Tongue (tissue), 3 donors: ENCODE measurements at places on chromosomes 16 and 17.

DNA sequence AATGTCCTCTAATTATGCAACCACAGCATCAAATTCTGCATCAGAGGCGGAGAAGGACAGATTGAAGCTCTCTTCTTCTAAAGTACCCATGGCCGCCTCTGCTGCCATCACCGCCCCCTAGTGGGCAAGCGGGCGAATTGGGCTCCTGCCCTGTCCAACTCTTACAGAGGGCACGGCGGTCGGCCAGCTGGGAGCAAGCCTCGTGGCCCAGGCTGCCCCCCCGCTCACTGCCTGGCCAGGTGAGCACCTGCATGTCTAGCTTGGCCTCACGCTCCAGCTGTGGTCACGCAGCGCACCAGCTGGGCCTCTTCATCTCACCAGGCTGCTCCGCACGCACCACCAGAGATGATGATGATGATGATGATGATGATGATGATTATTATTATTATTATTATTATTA is 146.1 kb upstream of the TOM1L1 start:
- DNase-seq: no peak

DNA sequence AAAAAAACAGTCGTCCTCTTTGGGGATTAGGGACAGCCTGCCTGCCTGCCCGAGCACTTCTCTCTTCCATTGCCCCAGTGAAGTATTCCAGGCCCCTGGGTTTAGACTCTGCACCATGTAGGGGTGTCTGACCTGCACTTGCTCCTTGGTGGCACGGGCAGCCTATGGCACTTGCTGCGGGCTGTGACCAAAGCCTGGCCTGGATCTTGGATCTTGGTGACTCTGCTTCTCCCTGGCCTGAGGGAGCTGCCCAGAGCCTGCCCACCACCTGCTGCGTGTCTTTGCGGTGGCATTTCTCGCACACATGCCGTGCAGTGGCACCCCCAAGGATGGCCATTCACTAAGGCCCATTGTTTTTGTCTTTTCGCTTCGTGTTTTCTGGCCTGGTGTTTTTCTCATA is 6.1 kb upstream of the STH start:
- DNase-seq: no peak

DNA sequence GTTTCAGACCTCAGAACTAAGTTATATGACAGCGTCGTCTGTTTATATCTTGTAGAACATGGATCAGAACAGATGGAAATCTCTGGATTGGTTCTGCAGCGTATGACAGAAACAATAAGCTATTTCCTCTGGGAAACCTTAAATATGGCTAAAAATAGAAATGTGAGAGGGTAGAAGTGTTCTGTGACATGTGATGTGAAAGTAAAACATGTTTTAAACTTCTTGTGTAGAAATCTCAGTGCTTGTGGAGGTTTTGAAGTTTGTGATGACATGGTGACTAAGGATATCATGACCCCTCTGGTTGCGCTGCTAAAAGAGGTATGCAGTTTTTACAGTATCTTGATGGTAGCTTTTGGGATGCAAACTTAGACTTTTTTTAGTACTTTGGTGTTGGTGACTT is 2.8 kb downstream of the HEATR3 start:
- no peak for DNase-seq

GRCh38 chr17:71313866-71314265 is 807.0 kb upstream of the SOX9 start:
- DNase-seq: no peak

DNA sequence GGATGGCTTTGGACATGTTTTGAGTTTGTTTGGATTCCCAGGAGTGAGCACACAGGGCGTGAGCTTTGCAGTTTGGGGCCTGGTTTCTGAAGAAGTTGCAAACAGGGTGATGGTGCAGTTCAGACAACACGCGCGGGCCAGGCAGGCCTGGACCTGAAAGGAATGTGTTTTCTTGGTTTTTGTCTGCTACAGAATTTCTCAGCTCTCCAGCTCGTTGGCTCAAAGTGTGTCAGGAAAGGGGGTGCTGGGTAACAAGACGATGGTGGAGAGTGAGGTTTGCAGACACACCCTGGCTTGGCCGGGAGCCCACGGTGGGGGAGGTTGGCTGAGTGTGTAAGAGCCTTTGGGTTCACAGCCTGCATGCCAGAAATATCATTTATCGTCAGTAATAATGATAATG is 82.3 kb downstream of the CMIP start:
- peak; percentile 81 for DNase-seq

- no peak for DNase-seq
Observed at GRCh38 chr17:57545731-57546342, 199.3 kb downstream of the CCDC182 start.

DNA sequence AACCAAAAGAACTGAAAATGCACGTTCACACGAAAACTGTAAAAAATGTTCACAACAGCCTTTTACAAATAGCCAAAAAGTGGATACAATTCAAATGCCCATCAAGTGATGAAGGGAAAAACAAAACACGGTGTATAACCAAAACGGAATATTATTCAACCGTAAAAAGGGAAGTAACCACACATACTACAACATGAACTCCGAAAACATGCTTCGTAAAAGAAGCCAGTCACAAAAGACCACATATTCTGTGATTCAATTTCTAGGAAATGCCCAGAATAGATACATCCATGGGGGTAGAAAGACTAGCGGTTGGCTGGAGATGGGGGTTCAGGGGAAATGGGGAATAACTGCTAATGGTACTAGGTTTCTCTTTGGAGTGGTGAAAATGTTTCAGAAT is 81.5 kb upstream of the TRAP1 start:
- no peak for DNase-seq

DNA sequence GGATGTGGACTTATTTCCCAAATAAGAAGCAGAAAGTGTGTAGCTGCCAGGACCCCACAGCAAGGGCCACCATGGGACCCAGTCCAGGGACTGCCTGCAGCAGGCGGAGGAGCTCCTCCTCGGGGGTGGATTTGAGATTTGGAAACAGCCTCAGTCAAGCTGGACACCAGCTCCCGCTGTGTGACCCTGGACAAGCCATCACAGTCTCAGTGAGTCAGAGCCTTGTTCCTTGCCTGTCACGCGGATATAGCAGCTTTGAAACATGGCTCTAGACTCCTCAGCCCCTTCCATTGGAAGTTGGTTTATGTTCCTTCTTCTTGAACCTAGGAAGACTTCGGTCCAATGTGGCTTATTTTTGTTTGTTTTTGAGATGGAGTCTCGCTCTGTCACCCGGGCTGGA is 12.5 kb upstream of the DPEP1 start:
- no peak for DNase-seq

- DNase-seq: peak; percentile 36
Observed at GRCh38 chr17:1203111-1203966, 23.6 kb upstream of the ABR start.

GRCh38 chr17:21278450-21279197 is 5.9 kb upstream of the MAP2K3 start:
- peak; percentile 51 for DNase-seq

DNA sequence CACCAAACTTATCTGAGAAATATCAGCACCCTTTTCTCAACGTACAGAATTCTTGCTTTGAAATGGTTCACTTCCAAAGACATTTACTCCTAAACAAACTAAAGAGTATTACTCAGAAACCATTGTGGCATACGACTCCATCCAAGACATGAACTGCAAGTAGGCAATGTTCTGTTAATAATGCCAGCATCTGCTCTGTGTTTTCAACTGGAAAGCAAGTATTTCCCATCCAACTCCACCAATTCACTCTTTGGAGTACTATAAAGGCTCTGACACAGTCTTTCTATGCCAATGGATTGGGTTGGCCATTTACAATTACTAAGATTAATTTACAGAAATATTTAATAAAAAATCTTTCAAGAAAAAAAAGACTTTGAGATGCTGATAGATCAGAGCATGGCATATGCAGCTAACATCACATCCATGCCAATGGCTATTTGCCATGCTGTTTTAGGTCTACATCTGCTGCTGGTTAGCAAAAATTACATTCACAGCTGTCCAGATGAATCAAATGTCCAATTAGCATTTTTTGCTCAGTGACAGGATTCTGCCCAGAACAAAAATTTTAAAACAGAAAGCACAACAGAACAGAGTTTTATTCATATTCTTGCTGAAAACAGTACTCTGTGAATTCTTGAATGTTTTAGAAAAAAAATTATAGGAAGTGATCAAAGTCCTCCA is 65.9 kb upstream of the HLF start:
- DNase-seq: peak; percentile 90

GRCh38 chr16:24980077-24980793 is 34.9 kb downstream of the ARHGAP17 start:
- no peak for DNase-seq

DNA sequence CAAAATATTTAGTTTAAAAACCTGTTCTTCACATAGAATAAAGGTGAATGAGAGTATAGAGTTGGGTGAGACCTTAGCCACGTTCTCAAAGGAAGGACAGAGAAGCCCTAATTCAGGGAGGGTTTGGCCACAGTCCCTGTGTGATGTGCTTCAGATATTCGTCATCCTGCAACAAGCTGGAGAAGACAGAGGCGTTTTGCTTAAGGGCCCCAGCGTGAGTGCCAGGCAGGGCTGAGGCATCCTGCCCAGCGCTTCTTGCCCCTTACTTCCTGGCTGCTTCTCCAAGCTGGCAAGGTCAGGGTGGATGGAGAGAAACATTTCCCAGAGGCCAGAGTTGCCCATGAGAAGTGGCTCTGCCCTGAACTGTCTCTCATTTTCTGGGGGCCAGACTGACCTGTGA is 46.9 kb downstream of the AXIN2 start:
- DNase-seq: no peak

- DNase-seq: no peak
Observed at GRCh38 chr17:78131172-78132083, 857 bp downstream of the TMC8 start.

- no peak for DNase-seq
Observed at GRCh38 chr17:21193031-21193430, 20.9 kb downstream of the TMEM11 start.

GRCh38 chr16:57534337-57534880 is 2.0 kb downstream of the CCDC102A start:
- no peak for DNase-seq

GRCh38 chr16:71460236-71460635 is 1.8 kb downstream of the ZNF23 start:
- peak; percentile 3 for DNase-seq
